ENCODE measurements at places on chromosomes 7 and 10. TPM values are rescaled to one million over a fixed set of nuclear protein-coding genes. Genes with fewer than 3 reads are reported as not detected.

Gene ZP3
- total RNA-seq, result 4.0 TPM

Gene ASB10
- 24.3 TPM for total RNA-seq

Gene FGFBP3
- total RNA-seq, result 2.2 TPM

- DNase-seq, result no peak
Observed at GRCh38 chr10:98855403-98856189, 380.1 kb downstream of the HPSE2 start.

Gene OR6B1
- total RNA-seq, result not detected

Gene DHTKD1
- 31.7 TPM for total RNA-seq

- no peak for DNase-seq
Observed at GRCh38 chr7:66221442-66221841, 16.3 kb downstream of the TPST1 start.

Gene SPAM1
- not detected for total RNA-seq

Gene CRTAC1
- 0.93 TPM for total RNA-seq

Gene HOXA7
- 8.4 TPM for total RNA-seq

- no peak for DNase-seq
Observed at GRCh38 chr10:50346942-50347341, 95.6 kb upstream of the ASAH2 start.

DNA sequence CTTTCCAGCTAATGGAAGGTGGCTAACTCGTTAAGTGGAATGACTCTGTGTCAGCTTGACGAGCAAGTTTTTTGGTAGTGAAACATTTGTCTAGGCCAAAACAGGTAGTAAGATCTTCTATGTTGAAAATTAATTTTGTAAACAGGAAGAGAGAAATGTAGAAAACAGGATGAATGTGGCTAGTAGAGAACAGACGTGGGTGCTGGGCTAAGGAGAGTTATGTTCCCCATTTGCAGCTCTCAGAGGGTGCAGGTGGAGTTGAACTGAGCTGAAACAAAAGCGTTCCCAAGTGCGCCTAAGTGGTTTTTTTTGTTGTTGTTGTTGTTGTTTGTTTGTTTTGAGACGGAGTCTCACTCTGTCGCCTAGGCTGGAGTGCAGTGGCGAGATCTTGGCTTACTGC lies 59.5 kb upstream of the SRPK2 start:
- DNase-seq, result no peak

Gene ANXA8
- total RNA-seq, result not detected

DNA sequence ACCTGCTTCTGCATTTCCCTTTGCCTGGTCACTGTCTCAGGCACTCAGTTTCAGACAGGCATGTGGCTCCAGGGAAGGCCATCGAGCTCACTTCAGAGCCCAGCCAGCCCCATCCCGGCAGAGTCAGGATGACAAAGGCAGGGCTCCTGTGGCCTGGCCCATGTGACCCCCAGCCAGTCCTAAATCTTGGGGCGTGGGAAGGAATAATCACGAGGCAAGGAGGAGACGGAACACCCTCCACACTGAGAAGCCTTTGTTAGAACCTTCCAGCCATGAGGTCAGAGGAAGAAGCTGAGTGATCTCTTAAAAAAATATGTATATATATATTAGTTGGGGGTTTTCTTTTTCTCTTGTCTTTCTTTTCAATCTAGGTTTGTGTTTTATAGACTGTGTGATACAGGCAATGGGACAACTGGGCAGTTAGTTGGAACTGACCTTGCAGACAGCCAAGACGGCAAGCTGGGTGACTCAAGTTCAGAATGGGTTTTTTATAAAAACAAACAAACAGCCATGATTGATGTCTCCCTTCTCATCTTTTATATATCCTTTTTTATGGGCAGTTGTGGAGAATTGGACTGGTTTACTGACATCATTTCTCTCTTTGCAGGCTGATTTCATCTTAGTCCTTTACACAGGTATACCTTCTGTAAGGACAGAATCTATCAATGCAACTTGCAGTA lies 60.8 kb downstream of the CHN2 start:
- DNase-seq, result no peak

Gene HDAC9
- 21.9 TPM for total RNA-seq
